ENCODE measurements at places on chromosomes 1 and 21.

DNA sequence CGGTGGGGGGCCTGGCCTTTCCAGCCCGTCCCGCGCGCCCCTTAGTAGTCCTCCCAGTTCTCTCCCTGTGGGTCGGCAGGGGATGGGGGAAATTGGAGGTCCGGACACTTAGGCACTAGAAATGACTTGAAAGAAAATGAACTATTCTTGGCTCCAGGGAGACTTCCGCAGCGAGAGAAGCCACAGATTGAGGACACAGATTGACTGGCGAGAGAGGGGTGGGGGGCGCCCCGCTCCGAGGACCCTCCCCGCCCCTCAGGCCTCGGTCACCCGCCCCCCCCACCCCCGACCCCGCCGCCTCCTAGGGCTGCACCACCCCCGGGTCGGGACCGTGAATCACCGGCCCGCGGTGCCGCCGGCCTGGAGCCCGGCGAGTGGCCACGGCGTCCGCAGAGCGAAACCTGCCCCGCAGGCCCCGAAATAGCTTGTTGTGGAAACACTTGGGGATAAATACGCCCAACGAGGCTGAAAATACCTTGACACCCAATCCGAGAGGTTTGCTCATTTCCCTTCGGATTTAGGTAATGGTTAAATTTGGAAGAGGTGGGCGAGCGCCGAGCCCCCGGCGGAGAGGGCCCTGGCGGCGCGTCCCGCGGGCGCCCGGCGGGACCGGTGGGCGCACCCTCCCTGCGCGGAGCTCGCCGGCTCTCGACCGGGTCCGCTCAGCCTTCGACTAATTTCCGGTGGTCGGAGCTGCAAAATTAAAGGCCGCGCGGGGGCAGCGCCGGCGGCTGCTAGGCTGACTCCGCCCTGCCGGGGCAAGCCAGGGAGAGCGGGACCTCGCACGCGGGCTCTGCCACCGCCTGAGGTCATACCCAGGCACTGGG lies at the start of gene GFI1:
TSS of gene GFI1 (minus strand) at position 675 of the 827 bp plus-strand sequence. CDS start 3,438 bp downstream, outside the sequence.
- DNase-seq: peak; percentile 61

DNA sequence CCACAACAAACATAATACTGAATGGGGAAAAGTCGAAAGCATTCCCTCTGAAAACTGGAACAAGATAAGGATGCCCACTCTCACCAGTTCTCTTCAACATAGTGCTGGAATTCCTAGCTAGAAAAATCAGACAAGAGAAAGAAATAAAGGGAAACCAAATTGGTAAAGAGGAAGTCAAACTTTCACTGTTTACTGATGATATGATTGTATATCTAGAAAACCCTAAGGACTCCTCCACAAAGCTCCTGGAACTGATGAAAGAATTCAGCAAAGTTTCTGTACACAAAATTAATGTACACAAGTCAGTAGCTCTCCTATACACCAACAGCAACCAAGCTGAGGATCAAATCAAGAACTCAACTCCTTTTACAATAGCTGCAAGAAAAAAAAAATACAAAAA lies 6.9 kb upstream of the F13B start:
- no peak for DNase-seq

- no peak for DNase-seq
These were observed 37.1 kb upstream of the MCOLN3 start for GRCh38 chr1:85085417-85085816.

DNA sequence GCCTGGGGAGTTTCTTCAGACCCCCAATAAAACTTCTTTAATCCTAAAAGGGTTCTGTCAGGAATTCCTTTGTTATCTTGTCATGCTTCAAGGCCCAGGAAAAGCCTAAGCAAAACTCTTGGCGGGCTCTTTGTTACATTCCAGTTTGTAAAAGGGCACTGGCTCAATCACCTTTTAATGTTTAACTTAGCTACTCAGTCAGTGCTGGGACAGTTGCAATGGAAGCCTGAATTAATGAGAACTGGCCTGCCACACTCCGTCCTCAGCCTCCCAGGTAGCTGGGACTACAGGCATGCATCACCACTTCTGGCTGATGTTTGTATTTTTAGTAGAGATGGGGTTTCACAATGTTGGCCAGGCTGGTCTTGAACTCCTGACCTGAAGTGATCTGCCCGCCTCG lies 21.3 kb upstream of the ASB17 start:
- no peak for DNase-seq

- DNase-seq: no peak
These were observed 71.5 kb downstream of the USP24 start for GRCh38 chr1:55143684-55144083.

DNA sequence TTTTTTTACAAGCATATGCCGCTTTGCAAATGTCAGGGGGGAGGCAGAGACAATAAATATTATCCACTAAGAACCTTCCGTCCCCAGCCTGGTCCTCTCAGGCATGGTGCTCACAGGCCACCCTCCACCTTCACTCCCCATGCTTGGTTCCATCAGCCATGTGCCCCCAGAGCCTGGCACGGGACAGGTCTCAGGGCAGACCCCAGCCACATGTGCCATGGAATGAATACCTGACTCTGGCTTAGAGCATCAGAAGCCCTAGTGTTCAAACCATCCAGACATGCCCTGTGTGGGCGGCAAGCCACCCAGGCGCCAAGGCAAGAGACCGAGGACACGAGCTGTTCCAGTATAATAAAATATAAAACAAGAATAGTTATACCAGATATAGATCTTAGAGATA lies 5.4 kb downstream of the LSS start:
- no peak for DNase-seq

GRCh38 chr1:109759513-109760334 lies 4.0 kb downstream of the EPS8L3 start:
- DNase-seq: no peak

- no peak for DNase-seq
These were observed 36.3 kb upstream of the FAM3B start for GRCh38 chr21:41280115-41280919.

DNA sequence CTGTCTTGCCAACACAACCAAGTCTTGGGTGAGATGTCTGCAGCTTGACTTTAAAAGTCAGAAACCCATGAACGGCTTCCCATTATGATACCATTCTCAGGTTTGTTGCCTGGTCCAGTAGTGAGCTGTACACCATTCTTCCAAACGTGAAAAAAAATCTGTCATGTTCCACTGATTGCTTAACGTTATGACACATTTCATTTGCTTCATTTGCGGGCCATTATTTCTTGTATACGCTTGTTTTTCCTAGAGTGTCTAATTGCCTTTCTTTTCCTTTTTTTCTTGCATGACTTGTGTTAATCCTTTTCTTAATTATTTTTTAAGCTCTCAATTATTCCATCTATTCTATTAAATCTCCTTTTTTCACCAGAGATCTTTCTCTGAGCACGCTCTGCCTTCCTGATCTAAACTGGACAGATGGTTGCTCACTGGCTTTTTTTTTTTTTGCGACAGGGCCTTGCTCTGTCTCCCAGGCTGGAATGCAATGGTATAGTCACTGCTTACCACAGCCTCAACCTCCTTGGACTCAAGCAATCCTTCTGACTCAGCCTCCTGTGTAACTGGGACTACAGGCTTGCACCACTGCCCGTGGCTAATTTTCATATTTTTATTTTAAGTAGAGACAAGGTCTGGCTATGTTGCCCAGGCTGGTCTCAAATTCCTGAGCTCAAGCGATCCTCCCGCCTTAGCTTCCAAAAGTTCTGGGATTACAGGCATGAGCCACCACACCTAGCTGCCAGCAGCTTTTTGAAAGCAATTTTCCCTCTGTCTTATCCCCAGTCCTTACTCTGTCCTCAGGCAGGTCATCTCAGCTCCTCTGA lies 31.7 kb upstream of the CAMTA1 start:
- no peak for DNase-seq

GRCh38 chr1:203268901-203269653 lies 36.2 kb upstream of the BTG2 start:
- DNase-seq: no peak

GRCh38 chr1:221032637-221033280 lies 153.5 kb downstream of the HLX start:
- DNase-seq: no peak

DNA sequence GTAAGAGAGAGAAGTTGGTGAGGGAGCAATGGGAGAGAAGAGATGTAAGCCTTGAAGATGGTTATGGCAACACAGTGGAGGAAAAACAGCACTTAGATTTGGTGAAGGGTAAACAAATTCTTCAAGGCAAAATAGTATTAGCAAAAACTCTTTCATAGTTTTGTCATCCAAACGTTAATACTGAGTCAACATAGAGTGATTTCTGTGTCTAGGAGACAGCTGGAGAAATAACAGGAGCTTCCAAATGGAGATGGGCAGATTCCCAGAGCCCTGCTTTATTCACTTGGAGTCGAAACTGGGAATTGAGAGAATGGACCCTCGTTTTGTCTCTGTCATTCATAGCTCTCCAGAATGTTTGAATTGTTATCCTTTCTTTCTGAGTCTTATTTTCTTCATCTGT lies 68.3 kb downstream of the PLA2G4A start:
- no peak for DNase-seq

GRCh38 chr1:40704817-40705733 lies 13.6 kb downstream of the NFYC start:
- DNase-seq: no peak

GRCh38 chr1:22239378-22239777 lies 96.5 kb upstream of the WNT4 start:
- no peak for DNase-seq

GRCh38 chr1:51316113-51316845 lies 14.1 kb downstream of the TTC39A start:
- no peak for DNase-seq

- DNase-seq: no peak
These were observed 59.4 kb downstream of the DIPK1A start for GRCh38 chr1:92901699-92902405.

- DNase-seq: no peak
These were observed 43.5 kb upstream of the ATF3 start for GRCh38 chr1:212565079-212565478.

- DNase-seq: no peak
These were observed 1157.2 kb upstream of the ADGRL4 start for GRCh38 chr1:80163686-80164085.

- DNase-seq: no peak
These were observed 853 bp downstream of the USP16 start for GRCh38 chr21:29025328-29025713.

GRCh38 chr1:30064547-30064946 lies 658.8 kb downstream of the MATN1 start:
- no peak for DNase-seq

DNA sequence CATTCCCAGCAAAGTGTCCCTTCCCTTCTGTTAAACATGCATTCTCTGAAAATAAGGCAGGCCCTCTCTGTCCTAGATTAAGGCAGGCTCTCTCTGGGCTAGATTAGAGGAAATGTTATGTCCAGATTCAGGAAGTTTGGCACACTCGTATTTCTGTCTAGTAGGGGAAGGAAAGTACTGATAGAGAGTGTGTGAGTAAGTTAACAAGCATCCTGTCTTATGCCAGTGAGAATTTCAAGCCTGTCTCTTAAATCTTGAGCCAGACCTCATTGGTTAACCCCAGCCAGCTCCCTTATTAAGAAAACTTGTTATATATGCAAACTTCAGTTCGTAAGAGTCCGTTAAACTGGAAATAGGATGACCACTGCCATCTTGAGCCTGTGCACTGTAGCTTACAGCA lies 31.6 kb downstream of the IGSF5 start:
- no peak for DNase-seq

GRCh38 chr1:70887936-70888335 lies 159.7 kb downstream of the PTGER3 start:
- DNase-seq: no peak

GRCh38 chr1:200510228-200510623 lies 100.4 kb upstream of the ZNF281 start:
- peak; percentile 66 for DNase-seq

DNA sequence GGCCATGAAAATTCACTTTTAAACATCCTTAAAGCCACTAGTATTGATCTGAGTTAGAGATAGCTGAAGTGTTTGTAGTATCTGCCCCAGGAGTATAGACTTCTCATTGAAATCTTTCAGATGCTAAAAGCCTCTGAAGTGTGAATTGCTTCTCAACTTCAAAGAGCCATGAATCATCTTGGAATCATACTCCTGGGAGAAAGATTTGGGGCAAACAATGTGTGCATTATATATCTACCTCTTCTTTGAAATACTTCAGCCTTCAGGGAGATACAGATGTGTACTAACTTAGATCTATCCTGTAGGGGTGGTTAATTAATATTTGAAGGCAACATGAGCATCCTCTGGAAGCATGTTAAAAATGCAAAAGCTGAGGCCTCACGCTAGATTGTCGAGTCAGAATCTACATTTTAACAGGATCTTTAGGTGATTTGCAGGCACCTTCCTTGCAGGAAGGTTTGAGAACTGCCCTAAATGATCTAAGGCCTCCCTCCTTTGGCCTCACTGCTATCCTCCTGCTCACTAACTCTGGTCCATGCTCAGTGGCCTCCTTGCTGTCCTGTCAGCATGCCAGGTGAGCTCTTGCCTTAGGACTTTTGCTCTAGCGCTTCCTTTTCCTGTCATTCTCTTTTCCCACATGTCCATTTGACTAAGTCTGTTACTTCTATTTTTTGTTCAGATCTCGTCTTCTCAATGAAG lies 6.0 kb upstream of the SCYL3 start:
- no peak for DNase-seq

- no peak for DNase-seq
These were observed 35.4 kb upstream of the LHX4 start for GRCh38 chr1:180194546-180195207.

DNA sequence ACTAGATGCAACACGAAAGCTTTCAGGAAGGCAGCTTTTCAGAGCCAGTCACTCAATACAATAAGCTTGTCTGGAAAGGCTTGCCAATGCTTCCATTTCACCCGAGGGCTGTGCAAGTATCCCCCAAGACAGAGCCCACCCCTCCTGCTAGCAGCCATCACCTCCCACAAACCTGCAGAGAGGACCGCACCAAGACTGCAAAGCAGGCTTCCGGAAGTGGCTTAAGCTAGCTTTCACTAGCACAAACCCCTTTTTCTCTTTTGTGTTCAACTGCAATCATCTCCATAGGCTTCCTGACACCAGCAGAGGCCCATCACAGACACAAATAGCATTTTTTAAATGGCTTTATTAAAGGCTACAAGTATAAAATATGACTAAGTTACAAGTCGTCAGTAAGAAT lies 31.5 kb downstream of the C1orf198 start:
- no peak for DNase-seq

- DNase-seq: no peak
These were observed 51.9 kb upstream of the GOLT1A start for GRCh38 chr1:204265665-204266064.

DNA sequence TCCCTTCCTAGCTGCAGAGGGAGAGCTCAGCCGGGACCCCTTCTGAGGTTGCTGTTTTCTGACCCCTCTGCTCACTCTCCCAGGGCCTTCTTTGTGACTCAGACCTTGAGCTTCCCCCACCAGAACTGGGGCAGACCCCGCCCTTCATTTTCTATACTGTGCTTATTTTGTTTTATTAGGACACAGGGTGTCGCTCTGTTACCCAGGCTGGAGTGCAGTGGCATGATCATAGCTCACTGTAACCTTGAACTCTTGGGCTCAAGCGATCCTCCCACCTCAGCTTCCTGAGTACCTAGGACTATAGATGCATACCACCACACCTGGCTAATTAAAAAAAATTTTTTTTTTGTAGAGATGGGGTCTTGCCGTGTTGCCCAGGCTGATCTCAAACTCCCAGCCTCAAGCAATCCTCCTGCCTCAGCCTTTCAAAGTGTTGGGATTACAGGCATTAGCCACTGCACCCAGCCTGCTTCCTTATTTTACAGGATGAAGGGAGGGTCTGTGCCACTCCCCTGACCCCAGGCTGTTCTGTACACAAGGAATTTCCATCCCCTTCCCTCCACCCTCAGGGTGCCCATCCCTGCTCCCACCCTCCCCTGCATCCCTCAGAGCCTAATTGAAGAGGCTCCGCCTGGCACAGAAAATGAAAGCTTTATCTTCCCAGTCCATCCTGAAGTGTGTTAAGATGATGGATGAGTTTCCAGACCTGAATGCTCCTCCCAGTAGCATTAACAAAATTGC lies 195.2 kb upstream of the POU3F1 start:
- DNase-seq: no peak

All from right forelimb (tissue), 1 donor.